ENCODE measurements at places on chromosomes 2 and 18.

DNA sequence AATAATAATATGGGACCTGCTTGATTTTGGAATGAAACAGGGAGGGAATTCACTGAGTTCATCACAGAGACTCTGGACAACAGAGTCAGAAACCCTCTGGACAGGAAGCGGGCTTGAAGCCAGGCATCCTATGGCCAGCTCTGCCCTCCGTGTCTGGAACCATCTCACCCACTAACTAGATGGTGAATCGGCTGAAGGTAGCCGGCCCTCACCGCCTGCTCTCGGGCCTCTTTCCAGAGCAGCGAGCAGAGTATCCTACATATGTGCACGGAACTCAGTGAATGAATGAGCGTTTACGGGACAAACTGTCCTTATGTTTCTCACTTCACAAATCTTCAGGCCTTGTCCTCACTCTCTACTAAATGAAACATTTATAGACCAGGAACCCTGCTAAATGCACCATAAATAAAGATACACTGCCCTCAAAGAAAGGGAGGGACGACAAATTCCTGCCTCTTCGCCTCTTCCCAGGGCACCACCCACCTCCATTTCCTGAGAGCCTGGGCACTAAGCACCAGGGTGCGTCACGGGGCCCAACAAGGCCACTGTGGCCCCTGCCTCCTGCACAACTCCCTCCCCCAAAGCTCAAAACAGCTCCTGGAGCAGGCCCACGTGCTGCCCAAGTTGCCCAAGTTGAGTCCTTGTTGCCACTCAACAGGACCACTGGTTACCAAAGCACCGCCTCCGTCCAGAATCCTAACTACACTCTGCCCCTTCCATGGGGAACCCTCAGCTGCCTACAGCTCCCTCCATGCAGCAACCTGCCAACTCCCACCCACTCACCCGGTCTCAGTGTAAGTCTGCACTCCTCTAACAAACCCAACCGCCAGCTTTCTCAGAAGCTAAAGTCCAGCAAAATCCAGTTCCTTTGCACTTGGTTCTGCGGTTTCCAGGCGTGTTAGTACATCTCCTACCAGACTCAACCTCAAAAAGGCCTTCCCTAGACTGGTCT is 1.7 kb downstream of the TBC1D8 start:
- DNase-seq: peak; percentile 20

DNA sequence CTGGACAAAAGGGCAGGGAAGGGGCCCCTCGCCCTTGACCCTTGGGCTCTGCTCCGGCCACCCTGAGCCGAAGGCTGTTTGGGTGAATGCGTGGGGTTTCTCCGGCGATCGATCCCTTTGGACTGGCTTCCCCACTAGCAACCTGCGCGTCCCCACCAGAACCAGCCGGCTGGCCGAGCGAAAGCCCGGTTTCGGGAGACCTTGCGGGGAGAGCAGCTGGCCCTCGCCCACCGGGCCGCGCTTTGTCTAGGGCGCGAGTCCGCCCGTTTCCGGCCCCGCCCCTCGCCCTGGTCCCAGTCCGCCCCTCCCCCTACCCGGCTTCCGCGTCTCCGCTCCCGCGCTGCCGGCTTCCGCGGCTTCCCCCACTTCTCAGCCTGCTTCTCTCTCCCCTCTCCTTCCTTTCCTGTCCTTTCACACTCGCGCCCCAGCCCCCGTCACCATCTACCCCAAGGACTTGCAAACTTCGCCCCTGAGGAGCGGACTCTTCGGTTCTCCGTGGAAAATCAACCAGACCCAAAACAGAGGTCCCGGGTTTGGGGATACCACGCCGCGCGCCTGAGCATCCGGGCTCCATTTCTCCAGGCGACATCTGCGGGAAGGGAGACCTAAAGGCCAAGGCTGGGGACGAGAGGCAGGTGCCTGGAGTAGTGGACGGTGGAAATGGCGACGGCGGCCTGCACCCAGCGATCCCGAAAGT is 48.0 kb upstream of the ATP6V1B1 start:
- DNase-seq: no peak

DNA sequence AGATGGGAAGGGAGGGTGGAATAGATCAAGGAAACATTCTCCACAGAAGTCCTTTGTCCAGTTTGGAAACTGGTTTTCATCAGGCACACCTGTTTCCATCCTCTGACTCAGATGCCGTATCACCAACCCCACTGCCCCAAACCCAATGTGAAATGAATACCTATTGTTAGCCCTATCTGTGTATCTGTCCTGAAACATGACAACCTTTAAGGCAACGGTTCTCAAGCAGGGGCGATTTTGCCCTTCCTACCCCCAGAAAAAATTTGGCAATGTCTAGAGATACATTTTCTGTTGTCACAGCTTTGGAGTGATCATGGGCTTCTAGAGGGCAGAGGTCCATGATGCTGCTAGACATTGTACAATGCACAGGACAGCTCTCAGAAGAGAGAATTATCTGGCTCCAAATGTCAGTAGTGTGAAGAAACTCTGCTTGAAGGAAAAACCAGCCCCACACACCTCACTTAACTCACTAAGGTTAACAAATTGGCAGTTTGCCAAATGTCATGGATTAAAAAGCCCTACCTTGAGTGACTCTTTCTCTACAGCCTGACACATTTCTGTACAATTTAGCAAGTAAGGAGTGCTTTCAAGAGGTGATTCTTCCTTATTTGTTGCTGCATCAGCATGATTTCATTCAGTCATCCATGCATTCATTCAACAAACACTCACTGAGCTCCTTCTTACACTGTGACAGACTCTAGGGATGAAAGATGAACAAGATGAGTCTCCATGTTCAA is 3.4 kb downstream of the SCTR start:
- DNase-seq: no peak

DNA sequence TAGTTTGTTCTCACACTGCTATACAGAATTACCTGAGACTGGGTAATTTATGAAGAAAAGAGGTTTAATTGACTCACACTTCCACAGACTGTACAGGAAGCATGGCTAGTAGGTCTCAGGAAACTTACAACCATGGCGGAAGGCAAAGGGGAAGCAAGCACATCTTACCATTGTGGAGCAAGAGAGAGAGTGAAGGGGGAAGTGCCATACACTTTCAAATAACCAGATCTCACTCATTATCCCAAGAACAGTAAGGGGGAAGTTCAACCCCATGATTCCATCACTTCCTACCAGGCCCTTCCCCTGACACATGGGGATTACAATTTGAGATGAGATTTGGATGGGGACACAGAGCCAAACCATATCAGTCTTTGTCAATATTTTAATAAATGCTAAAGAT is 5.0 kb upstream of the CRYGB start:
- no peak for DNase-seq

DNA sequence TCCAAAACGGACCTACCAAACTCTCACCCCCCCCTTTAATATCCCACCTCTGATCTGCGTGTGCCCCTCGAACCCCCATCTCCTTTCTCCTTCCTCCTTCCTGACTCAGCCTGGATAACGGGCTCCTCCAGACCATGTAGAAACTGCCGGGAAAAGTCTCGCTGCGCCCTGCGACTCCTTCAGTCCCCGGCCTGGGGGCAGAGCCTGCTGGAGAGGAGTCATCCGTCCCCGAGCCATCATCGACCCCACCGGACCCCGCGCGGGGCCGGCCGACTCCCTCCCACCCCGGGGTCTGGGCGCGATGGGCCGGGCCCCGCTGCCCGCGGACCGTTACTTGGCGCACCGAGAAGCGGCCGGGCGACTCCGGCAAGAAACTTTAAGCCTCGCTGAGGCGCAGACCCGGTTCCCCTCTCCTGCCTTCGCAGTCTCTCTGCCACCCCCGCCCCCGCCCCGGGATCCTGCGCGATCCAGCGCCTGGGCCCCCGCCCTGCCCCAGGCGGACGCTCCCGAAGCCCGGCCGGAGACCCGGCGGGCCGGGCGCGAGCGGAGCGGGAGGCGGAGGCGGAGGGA is 3.4 kb downstream of the ZEB2 start:
- peak; percentile 50 for DNase-seq

- DNase-seq: no peak
Observed at GRCh38 chr2:118983915-118984314, 41.9 kb downstream of the MARCO start.

DNA sequence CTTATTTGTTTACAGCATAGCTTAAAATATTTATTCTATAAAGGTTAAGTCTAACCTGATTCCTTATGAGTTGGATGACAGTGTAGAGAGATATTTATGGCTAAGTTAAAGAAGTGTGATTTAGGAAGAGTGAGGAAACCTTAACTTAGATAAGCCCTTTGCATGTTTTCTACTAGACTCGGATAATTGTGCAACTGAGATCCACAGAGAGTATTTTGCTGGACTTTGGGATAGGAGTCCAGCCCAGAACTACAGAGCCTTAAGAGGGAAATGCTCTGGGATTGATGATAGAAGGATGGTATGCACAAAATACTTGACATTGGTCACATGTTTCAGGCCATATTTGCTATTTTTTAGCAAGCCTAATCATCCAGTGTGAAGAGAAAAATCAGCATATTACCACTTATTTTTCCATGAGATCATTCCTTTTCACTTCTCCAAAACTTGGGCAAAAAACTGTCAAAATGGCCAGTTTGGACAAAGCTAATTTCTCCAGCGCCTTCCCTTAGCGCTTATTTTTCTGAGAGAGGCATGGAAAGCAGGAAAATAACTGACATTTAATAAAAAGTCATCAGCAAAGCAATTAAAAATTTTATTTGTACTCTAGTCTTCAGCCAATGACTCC is 3.1 kb downstream of the CD28 start:
- peak; percentile 27 for DNase-seq

DNA sequence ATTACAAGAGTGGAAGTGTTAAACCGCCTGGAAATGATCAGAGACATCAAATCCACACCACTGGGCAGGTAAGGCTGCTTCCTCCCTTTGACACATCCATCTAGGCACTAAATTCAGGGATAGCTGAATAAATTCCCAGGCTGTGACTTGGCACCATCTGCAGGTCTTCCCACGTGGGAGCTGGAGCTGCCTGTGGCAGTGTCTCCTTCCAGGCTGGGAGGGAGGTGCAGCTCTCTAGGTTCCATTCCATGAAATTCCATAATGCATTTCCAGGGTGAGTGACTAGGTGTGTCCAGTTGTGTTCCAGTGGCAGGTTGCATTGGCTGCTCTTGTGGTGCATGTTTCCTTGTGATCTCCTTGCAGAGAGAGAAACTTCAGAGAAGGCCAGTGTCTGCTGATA is 188.9 kb upstream of the CXCR4 start:
- DNase-seq: no peak

DNA sequence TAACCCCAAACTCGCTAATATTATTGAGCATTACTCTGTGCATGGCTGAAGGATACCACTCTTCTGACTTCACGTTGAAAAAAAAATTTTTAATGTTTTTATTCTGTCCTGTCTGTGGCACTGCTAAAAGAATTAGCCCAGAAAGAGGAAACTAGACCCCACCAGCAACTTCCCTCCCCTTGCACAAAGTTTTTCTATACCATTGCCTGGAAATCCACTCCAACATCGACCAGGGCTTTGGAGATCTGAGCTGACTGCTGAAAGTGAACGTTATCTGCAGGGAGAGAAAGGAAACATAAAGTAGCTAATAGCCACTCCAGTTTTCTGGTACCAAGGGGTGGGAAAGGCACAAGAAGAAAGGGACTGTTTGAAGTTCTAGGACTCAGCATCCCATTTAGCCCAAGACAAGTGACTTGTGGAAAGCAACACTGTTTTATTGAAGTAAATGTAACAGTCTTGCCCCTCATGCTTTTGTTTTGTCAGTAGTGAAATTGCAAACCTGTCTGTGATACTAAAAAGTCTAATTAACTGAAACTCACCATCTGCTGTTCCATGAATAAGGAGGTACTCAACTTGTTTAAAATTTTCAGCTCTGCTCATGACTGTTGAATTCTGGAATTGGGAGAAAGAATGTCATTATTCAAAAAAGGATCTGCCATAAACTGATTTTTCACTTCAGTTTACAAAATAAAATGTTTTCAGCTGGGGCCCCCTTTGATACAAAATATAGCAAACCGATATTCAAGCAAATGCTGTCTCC is 79.1 kb downstream of the DPP4 start:
- no peak for DNase-seq

GRCh38 chr18:71505526-71505925 is 1038.6 kb downstream of the CBLN2 start:
- DNase-seq: peak; percentile 2

DNA sequence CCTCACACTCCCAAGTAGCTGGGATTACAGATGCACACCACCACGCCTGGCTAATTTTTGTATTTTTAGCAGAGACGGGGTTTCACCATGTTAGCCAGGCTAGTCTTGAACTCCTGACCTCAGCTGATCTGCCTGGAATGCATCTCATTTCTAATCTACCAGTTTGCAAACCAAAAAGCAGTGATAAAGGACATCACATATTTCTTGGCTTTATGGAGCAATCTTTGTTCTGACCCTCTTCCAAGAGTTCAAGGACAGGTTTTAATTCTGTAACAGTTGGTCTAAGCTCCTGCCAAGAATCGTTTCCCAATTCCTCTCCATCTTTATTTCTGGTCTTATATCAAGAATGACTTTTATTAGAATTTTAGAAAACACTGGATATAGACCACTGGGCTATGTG is 67.7 kb downstream of the SLC40A1 start:
- DNase-seq: peak; percentile 81

- DNase-seq: no peak
Observed at GRCh38 chr2:240966906-240967680, 31.3 kb upstream of the SNED1 start.

GRCh38 chr18:36300211-36300610 is 2.7 kb downstream of the FHOD3 start:
- no peak for DNase-seq

- DNase-seq: no peak
Observed at GRCh38 chr2:112000399-112001135, 54.5 kb upstream of the TMEM87B start.

- DNase-seq: no peak
Observed at GRCh38 chr2:70242552-70242951, 5.9 kb downstream of the TIA1 start.

- DNase-seq: peak; percentile 25
Observed at GRCh38 chr2:146893500-146894041, 951.3 kb upstream of the ACVR2A start.

DNA sequence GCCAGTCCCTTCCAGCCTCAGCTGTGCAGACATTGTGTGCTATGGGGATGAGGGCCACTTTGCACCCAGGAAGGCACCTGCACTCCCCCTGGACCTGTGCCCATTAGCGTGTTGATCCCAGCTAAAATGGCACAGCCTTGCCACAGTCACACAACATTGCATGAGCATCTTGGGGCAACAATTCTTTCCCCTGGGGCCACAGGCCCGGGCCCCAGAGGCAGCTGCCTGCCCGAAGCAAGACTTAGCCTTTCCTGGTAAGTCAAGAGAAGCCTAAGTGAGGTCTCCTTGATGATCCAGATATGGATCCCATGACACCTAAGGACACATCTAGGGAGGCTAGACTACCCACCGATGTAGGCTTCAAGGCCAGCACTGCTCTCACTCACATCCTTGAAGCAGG is 202.1 kb downstream of the BCL11A start:
- DNase-seq: no peak

DNA sequence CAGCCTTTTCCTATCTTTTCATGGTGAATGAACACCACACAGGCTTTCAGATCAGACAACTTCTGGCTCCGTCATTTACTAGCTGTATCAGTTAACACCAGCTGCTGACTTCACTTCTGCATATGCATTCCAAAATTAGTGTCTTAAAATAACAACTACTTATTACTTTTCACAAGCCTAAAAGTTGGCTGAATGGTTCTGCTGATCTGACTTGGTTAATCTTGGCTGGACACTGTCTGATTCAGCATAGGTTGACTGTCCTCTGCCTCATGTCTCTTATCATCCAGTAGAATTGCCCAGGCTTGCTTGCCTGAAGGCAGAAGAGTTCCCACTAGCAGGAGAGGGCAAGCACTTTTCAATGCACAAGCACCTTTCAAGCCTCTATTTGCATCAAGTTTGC is 72.7 kb downstream of the MARCHF4 start:
- DNase-seq: peak; percentile 72

GRCh38 chr2:183149489-183149888 is 25.2 kb downstream of the NUP35 start:
- peak; percentile 70 for DNase-seq

All from fibroblast of the aortic adventitia (primary cell).